ENCODE measurements at places on chromosomes 6 and 20. TPM values are rescaled to one million over a fixed set of nuclear protein-coding genes. Genes with fewer than 3 reads are reported as not detected.
A peak's percentile ranks its signal among the peaks of the same experiment; 100 is the strongest.

Gene MBOAT1
- 5.0 TPM for total RNA-seq

DNA sequence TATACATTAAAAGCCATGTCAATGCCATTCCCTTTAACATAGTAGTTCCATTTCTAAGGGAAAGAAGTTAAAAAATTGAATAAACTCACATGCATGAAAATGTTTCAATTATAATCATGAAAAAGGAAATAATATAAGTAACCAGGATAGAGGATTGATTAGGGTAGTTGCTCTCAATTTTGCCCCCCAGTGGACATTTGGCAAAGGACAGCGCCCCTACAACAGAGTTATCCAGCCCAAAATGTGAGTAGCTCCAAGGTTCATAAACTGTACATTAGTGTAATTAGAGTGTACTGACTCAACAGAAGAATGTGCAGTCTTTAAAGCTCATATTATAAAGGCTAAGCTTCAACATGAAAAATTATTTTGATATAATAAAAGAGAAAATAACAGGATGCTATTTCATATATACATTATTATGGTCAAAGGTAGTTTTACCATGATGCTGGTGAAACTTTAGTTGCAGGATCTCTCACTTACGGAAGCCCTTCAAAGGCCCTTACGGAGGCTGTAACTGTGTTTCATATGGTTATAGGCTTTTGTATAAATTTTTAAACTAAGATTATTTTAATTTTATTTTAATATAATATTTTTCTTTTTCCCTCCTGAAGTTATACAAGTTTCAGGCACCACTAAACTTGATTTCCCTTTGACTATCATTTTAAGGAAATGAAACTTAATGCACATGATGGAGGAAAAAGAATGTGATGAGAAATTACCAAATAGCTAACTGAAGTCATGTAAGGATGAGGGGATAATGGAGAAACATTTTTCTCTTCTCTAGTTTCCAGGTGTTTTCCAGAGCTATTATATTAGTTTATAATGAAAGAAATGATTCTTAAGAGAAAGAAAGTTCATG is 403.6 kb downstream of the PLCB1 start:
- no peaks in the 10 kb centered on the region for H3K36me3 ChIP-seq
- peaks cover 7% of the 10 kb centered on the region for H3K4me1 ChIP-seq
- H3K4me3 ChIP-seq = no peak overlapping the region
- no peaks in the 10 kb centered on the region for H3K27me3 ChIP-seq
- no peak for DNase-seq

GRCh38 chr20:51624157-51624731 is 81.7 kb upstream of the NFATC2 start:
- H3K4me3 ChIP-seq = no peak overlapping the region
- no peak overlapping the region for H3K27ac ChIP-seq
- peaks cover 6% of the 10 kb centered on the region for H3K4me1 ChIP-seq
- peaks cover 9% of the 10 kb centered on the region for H3K36me3 ChIP-seq
- DNase-seq = no peak
- no peaks in the 10 kb centered on the region for H3K27me3 ChIP-seq

GRCh38 chr20:35555951-35556645 is 14.2 kb downstream of the ERGIC3 start:
- H3K27ac ChIP-seq = no peak overlapping the region
- H3K4me1 ChIP-seq = no peaks in the 10 kb centered on the region
- no peak for DNase-seq
- H3K36me3 ChIP-seq = peaks cover 20% of the 10 kb centered on the region
- H3K4me3 ChIP-seq = no peak overlapping the region

Gene CLPSL1
- total RNA-seq = not detected

- DNase-seq = no peak
- H3K27ac ChIP-seq = no peak overlapping the region
- peaks cover 7% of the 10 kb centered on the region for H3K27me3 ChIP-seq
- H3K36me3 ChIP-seq = no peaks in the 10 kb centered on the region
- peak overlapping the region; percentile 20 for H3K4me3 ChIP-seq
Observed at GRCh38 chr20:51800060-51800871, 2.1 kb downstream of the SALL4 start.

- no peak overlapping the region for H3K27ac ChIP-seq
- H3K4me3 ChIP-seq = no peak overlapping the region
- H3K4me1 ChIP-seq = no peaks in the 10 kb centered on the region
- H3K36me3 ChIP-seq = no peaks in the 10 kb centered on the region
Observed at GRCh38 chr6:154932515-154933027, 62.5 kb upstream of the TIAM2 start.

- no peaks in the 10 kb centered on the region for H3K27me3 ChIP-seq
- no peak overlapping the region for H3K27ac ChIP-seq
- H3K36me3 ChIP-seq = no peaks in the 10 kb centered on the region
Observed at GRCh38 chr6:1079525-1079924, 232.4 kb upstream of the FOXQ1 start.

- peaks cover 23% of the 10 kb centered on the region for H3K4me1 ChIP-seq
- H3K27ac ChIP-seq = no peak overlapping the region
- no peak overlapping the region for H3K4me3 ChIP-seq
- H3K27me3 ChIP-seq = no peaks in the 10 kb centered on the region
- no peak for DNase-seq
- peaks cover 9% of the 10 kb centered on the region for H3K36me3 ChIP-seq
Observed at GRCh38 chr20:37361336-37361735, 15.4 kb downstream of the SRC start.

Gene CAGE1
- not detected for total RNA-seq

DNA sequence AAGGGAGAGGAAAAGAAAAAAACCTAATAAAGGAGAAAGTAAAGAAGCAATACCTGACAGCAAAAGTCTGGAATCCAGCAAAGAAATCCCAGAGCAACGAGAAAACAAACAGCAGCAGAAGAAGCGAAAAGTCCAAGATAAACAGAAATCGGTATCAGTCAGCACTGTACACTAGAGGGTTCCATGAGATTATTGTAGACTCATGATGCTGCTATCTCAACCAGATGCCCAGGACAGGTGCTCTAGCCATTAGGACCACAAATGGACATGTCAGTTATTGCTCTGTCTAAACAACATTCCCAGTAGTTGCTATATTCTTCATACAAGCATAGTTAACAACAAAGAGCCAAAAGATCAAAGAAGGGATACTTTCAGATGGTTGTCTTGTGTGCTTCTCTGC is 70.8 kb upstream of the RNF146 start:
- H3K4me3 ChIP-seq = no peak overlapping the region
- H3K27me3 ChIP-seq = no peaks in the 10 kb centered on the region
- no peak for DNase-seq
- H3K27ac ChIP-seq = no peak overlapping the region

Gene BPIFB4
- not detected for total RNA-seq

DNA sequence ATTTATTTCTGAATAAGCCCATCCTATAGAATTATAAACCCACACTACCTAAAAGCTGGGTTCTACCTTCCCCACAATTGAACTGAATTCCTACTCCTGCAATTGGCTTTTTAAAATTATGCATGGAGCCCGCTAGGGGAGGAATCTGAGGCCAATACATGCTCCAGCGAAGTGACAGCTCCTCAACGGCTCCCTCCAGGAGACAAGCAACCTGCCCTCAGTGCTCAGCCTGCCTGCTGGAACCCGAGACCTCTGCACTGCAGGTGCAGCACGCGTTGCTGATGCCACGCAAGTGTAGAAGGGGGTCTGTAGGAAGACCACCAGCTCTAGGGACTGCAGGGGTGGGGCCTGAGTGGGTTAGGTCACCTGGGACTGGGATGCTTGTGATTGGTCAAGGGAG is 170.2 kb upstream of the CDYL start:
- H3K4me3 ChIP-seq = no peak overlapping the region
- no peaks in the 10 kb centered on the region for H3K36me3 ChIP-seq
- no peak overlapping the region for H3K27ac ChIP-seq
- no peak for DNase-seq
- H3K4me1 ChIP-seq = peaks cover 14% of the 10 kb centered on the region

Measured in right atrium auricular region (tissue), 2 donors.